NCI-H1092 treated with DMSO at 0.1 percent for 48 hours (cell line): ENCODE measurements at places on chromosomes 11 and 22.

DNA sequence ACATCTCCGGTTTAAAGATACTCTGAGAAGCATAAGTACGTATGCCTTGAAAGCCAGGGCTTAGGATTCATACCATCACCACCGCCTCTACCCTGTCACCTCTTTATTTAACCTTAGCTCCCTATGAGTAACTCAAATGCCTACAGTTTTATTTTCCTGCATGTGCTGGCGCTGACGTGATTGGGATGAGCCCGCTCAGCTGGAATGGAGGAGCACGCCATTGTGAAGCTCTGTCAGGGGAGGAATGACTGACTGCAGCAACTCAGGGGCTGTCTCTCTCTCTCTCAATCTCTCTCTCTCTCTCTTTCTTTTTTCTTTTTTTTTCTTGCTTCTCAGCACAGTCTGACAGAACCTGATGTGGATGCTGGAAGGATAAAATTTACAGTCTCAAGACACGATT lies 12.4 kb downstream of the CAVIN3 start:
- DNase-seq = no peak

GRCh38 chr22:38347944-38348750 lies 30.9 kb upstream of the CSNK1E start:
- DNase-seq = no peak

- DNase-seq = no peak
Observed at GRCh38 chr22:47853750-47854149, 1091.3 kb downstream of the TBC1D22A start.

DNA sequence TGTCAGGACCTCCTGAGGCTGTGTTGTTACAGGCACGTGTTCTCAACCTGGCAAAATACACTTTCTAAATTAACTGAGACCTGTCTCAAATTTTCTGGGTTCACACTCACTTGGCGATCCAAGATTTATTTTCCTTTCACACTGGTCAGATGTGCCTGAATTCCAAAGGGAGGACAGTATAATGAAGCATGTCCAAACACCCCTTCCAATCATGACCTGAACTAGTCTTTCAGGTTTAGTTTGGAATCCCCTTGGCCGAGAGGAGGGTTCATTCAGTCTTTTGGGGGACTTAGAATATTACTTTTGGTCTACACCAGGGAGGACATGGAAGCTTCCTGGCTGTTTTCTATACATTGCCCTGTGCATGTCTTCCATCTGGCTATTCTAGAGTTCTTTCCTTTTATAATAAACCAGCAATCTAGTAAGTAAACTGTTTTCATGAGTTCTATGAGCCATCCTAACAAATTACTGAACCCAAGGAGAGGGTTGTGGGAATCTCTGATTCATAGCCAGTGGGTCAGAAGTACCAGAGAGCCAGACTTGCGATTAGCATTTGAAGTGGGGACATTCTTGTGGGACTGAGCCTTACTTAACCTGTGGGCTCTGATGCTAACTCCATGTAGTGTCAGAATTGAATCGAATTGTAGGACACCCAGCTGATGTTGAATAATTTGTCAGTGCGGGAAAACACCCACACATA lies 14.8 kb upstream of the TMEM216 start:
- DNase-seq = no peak

- DNase-seq = no peak
Observed at GRCh38 chr11:117903505-117904382, 25.5 kb downstream of the TMPRSS13 start.

- DNase-seq = no peak
Observed at GRCh38 chr22:39284983-39285382, 34.4 kb downstream of the RPL3 start.

DNA sequence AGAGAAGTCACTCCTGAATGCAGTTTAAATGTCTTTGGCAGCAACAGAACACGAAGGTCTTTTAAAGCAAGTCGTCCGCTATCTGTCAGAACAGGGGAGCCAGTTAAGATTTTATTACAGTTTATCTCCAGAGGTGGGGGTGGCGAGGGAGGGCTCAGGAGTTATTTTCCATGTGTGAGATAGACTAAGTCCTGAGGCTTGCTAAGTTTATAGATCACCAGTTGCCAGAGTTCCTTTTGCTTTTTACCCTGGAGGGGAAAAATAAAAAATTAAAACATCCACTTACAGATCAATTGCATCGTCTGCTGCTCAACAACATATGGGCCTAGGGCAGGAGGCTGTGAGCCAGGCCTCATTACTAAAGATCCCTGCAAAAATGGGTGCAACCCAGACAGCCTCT lies 90.7 kb downstream of the SNX19 start:
- DNase-seq = no peak

GRCh38 chr22:46483353-46483752 lies 54.1 kb downstream of the CELSR1 start:
- no peak for DNase-seq

GRCh38 chr22:20436768-20437612 lies 635 bp downstream of the SCARF2 start:
- no peak for DNase-seq

GRCh38 chr11:22976146-22976545 lies 115.9 kb upstream of the CCDC179 start:
- DNase-seq = no peak

DNA sequence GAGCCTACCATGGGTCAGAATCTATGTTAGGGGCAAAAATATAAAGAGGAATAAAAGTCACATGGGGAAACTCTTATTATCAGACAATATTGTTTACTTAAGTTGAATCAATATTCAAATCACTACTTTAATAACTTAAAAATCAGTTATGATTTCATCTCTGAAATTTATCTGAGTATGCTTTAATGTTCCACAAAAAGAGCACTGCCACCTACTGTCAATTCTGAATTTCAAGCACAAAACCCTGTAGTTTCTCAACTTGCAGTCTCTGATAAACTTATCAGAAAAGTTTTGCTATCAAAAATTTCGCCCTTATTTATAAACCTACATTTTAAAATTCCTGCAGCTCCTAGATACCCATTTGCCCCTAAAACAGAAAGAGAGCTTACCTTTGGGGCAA lies 47.3 kb downstream of the RDX start:
- no peak for DNase-seq

DNA sequence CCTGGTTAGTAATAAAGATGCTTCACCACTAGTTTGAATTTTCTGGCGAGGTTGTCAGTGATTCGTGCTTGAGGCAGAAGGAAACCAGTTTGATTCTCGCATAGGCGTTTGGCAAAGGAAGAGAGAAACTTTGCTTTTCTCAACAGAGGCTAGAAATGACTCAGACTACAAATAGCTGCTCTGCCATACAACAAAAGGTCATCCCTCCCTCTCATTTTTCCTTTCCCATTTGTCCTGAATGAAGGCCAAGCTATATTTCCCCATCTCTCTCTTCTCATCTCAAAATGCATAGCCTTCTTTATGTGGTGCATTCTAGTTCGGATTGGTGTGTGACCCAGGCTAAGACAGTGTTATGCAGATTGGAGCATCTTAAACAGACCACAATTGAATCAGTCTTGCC lies 741.4 kb downstream of the NTM start:
- DNase-seq = no peak

- no peak for DNase-seq
Observed at GRCh38 chr11:92048415-92048814, 176.2 kb upstream of the FAT3 start.

DNA sequence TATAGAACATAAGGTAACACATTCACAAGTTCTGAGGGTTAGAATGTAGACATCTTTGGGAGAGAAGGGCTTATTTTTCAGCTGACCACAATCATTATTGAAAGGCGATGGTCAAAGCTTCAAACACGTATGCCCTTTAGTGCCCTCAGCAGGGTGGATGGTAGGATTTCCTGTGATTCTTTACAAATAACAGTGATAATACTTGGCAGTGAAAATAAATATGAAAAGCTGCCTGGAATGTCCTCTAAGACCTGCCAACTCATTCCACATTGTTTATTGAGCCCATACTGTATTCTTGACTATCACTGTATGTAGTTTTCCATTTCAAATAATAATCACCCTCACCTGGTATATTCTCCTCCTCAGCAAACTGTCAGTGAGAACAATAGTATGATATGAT lies 13.7 kb upstream of the MPEG1 start:
- DNase-seq = no peak

- no peak for DNase-seq
Observed at GRCh38 chr11:83174008-83174407, 17.1 kb downstream of the PCF11 start.

DNA sequence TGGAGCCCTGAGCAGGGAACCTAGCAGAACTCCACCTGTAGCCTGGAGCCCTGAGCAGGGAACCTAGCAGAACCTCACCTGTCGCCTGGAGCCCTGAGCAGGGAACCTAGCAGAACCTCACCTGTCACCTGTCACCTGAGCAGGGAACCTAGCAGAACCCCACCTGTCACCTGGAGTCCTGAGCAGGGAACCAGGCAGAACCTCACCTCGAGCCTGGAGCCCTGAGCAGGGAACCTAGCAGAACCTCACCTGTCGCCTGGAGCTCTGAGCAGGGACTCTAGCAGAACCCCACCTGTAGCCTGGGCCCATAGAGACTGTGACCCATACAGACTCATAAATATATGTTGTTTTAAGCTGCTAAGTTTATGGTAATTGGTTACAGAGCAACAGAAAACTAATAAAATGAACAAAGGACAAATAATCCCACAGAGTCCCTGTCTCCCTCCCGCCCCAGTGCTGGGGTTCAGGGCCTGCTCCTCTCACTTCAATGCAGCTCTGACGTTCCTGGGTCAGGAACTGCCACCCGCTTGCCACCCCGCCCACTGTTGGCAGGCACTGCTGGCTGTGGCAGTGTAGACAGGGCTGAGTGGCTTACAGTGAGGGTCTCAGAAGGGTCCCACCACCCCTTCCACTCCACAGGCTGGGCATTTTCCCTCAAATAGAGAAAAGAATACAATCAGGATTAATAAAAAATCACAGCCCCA lies 259.1 kb downstream of the TBC1D22A start:
- no peak for DNase-seq

DNA sequence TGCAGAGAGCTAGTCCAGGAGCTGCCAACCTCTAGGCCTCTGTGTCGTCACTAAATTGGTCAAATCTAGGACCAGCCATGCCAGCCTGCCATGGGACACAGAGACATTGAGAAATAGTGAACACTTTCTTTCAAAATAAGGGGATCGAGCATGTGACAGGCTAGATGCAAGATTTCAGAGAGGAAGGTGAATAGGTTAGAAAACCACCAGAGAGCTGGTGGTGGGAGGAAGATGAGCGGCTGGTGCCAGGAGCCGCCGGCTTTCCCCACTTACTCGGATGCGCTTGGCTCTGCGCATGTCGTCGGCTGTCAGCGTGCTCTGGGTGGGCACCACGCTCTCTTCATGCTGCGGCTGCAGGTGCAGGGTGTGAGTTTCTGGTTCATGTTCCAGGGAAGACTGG lies 35.4 kb upstream of the NFRKB start:
- DNase-seq = no peak

GRCh38 chr22:19886605-19887255 lies 32.1 kb upstream of the GNB1L start:
- DNase-seq = no peak

GRCh38 chr11:48122656-48123055 lies 94.0 kb upstream of the OR4B1 start:
- DNase-seq = no peak

DNA sequence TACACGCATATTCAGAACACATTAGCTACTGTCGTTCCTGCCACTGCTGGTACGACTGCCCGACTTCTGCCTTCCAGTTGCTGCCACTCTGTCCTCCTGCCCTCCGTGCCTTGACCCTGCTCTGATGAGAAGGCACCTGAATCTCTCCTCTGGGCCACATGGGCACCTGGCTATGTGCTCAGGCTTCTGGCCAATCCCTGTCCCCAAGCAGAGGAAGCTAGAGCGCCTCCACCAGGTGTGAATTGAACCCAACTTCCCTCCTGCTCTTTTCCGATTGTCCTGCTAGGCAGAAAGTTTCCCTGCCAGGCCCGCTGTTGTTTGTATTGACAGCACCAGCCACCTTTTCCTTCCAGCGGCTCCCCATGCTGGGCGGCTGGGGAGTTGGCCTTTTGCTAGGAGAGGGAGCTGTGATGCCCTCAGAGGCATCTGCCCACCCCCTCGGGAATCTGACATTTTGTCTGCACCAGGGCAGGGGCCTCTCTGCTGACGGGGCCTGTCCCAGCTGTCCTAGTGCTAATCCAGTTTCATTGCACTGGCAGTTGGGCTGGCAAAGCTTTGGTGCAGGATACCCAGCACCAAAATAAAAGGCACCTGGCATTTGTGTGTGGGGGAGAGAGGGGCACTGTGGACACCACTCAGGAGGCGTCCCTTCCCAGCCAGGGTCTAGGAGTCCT lies 118.0 kb downstream of the GRIK4 start:
- no peak for DNase-seq

DNA sequence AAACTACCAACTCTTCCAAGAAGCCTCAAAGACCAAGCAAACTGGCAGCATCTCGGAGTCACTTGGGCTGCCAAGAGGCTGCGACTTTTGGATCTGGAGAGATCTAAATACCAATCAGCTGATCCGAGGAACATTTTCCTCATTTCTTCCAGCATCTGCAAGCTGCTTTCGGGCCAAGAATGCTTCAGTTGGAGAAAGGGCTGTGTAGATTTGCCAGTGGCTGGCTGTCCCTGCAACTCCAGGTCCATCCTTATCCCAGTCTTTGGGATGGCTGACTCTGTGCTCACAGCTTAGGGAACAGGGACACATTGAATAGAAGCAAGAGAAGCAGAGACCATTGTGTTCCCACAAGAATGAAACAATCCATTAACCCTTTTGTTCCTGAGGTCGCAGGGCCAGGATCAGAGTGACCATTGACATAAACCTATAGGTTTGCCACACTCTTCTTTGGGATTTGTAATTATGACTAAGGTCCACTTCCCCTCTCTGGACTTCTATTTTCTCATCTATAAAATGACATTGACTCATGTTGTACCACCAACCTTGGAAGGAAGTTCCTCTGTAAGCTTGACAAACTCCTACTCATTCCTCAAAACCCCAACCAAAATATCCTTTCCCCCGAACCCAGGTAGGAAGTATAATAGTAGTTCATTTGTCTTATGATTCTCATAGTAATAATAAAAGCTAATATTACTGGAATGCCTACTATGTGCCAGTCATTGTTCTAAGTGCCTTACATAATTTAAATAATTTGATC lies 340.8 kb downstream of the MN1 start:
- DNase-seq = no peak

DNA sequence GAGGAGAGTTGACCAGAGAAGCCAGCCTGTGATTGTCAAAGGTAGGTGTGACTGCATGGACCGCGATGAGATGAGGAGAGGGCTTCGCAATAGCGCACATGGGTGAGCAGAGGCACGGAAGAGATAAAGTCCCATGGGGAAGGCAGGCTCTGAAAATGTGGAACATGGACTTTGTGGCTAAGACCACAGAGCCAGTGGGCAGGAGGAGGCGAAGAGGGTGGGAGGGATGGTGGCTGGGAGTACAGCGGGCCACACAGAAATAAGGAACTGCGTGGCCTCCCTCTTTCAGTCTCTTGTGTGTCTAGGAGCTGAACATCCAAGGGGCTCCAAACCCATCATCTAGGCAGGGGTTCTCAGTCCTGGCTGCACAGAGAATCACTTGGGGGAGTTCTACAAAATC lies 98.6 kb downstream of the TENM4 start:
- DNase-seq = no peak

DNA sequence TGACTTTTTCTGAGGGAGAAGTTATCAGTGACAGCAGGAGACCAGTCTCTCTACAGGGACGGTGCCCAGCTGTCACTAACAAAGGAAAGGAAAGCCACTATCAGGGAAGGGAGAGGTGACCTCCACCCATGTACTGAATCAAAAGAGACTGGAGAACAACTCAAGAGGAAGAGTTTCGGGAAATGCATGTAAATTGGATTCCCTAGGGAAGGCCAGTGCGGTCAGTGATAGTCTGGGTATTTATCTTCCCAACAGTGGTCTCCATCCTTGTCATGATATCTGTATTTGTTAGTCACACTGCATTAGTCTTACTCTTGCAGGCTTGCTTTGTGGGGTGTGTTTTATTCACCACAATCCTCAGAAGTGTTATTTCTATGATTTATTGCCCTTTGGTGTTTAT lies 193.4 kb upstream of the KIRREL3 start:
- DNase-seq = no peak
